ENCODE measurements at places on chromosomes 7 and 10.

GRCh38 chr7:104535841-104536240 lies 207.4 kb downstream of the LHFPL3 start:
- no peak for DNase-seq

DNA sequence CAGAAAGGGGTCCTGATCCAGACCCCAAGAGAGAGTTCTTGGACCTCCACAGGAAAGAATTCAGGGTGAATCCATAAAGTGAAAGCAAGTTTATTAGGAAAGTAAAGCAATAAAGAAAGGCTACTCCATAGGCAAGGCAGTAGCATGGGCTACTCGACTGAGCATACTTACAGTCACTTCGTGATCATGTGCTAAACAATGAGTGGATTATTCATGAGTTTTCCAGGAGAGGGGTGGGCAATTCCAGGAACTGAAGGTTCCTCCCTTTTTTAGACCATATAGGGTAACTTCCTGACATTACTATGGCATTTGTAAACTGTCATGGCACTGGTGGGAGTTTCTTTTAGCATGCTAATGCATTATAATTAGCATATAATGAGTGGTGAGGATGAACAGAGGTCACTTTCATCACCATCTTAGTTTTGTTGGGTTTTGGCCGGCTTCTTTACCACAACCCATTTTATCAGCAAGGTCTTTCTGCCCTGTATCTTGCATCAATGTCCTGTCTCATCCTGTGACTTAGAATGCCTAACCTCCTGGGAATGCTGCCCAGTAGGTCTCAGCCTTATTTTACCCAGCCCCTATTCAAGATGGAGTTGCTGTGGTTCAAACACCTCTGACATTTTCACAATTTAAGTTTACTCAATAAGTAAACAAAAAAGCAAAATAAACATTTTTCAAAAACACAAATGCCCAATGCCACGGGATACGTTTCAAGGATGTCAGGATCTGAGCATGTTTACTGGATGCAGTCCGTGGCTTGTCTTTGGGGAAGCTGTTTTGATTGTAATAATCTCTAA lies 37.0 kb downstream of the ALOX5 start:
- DNase-seq, result no peak

GRCh38 chr7:38169847-38170246 lies 8.2 kb upstream of the STARD3NL start:
- peak; percentile 85 for DNase-seq

GRCh38 chr7:30251708-30252329 lies 32.6 kb upstream of the ZNRF2 start:
- DNase-seq, result no peak

Measured in lower leg skin (tissue), 4 donors.